ENCODE measurements at places on chromosomes 6 and 20.
A peak's percentile ranks its signal among the peaks of the same experiment; 100 is the strongest.

DNA sequence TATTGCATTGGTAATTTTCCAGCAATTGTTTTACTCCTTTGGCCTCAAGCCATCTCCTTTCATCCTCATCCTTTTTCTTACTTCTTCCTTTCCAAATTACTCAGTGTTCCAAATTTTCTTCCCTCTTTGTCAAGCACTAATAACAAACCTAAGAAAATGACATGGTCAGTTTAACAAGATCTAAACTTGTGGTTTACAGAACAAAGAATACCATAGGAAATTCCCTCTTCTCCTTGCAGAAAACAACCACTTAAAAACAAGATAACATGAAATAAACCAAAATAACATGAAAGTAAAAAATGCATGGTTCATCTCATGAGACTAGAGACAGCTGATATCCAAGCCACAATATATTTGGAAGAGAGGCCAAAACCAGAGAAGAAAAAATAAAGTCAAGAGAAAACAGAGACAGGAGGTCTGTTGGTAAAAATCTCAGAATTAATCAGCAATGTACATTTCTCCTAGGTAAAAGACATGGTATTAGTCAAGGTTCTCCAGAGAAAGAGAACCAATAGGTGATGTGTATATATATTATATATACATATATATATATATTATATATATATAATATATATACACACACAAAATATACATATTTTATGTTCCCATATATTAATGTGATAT is 51.0 kb upstream of the SENP6 start:
- DNase-seq: no peak

- no peak for DNase-seq
Observed at GRCh38 chr6:130575971-130576370, 210.2 kb downstream of the TMEM200A start.

GRCh38 chr20:25222461-25223178 is 25.3 kb upstream of the PYGB start:
- no peak for DNase-seq

GRCh38 chr6:28200020-28200419 is 25.1 kb upstream of the ZSCAN9 start:
- DNase-seq: no peak

GRCh38 chr6:109260701-109261100 is 121.6 kb downstream of the CD164 start:
- DNase-seq: no peak

GRCh38 chr6:144185133-144185836 is 35.0 kb downstream of the STX11 start:
- no peak for DNase-seq

- DNase-seq: peak; percentile 92
Observed at GRCh38 chr20:48850257-48850976, 22.6 kb upstream of the PREX1 start.

- peak; percentile 63 for DNase-seq
Observed at GRCh38 chr6:131382631-131383030, 190.4 kb upstream of the ARG1 start.

GRCh38 chr6:37625591-37626374 is 71.9 kb downstream of the MDGA1 start:
- no peak for DNase-seq

- no peak for DNase-seq
Observed at GRCh38 chr6:151289399-151290007, 49.7 kb downstream of the AKAP12 start.

DNA sequence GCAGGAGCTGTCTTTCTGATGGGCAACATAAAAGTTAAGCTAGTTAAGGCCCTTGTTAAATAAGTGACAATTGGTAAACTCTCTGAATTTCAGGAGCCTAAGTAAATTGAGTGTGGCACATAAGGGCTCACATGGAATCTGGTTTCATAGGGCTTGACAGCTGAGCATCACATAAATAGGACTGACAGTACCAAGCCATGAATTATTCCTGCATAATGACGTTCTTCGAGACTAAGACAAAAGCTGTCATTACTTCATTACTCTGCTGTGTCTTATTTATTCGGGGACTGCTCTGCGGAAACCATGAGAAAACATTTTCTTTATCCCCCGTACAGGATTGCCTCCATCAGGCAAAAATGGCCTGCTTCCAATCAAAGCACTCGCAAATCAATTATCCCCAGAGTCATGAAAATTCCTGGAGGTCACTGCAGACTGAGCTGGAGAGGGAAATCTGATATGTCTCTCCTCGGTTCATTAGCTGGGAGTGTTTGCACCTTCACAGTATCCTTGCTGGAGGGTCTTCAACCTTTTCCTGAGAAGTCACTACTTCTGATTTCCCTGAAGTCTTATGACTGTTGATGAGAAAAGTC is 311.4 kb downstream of the CDH26 start:
- no peak for DNase-seq

GRCh38 chr6:91299544-91300491 is 712.9 kb upstream of the MAP3K7 start:
- DNase-seq: no peak

DNA sequence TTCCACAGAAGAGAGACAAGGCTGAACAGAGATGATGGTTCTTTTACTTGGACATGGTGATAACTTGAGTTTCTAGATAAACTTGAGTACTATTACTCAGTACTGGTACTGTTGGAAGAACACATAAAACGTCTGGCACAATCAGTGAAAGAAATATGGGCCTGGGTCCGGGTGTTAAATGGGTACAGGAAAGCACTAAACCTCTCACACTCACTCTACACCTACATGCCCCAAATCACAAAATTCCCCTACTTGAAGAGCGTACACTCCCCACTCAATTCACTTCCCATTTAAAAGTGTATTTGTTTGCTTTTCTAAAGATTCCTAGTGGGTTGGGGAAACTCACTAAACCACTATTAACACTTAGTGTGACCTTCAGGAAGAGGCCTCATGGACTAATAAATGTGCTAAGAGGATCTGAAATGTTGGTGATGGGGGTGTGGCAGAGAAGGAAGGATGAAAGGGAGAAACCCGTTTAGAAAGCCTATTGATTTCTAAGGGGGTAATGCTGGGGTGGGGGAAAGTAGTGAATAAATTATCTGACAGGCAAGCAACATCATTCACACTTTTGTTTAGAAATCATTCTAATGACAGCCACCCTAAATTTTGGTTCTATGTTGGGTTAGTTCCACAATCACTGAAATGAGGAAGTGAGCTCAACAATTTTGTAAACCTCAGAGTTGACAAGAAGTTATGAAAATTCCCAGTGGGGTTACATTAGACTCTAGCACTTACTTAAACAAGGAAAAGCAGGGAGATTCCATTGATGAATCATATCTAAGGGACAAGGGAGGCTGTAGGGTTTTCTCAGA is 222.6 kb upstream of the MARCKS start:
- DNase-seq: no peak

DNA sequence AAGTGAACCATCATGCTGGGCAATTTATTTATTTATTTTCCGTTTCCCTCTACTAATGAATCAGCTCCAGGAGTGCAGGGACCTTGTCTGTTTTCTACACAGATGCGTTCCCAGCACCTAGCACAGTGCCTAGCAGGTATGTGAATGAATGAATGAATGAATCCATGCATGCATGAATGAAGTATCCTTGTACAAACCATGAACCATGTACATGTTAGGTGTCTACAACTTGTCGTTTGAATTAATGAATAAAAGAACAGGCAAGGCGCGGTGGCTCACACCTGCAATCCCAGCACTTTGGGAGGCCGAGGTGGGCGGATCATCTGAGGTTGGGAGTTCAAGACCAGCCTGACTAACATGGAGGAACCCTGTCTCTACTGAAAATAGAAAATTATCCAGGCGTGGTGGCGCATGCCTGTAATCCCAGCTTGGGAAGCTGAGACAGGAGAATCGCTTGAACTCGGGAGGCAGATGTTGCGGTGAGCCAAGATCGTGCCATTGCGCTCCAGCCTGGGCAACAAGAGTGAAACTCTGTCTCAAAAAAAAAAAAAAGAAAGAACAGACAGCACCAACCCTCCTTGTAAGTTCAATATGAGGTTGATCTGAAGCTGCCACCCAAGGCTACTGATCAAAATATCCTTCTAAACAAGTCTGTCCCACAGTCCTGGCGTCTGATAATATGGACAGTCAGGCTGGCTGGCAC is 27.3 kb upstream of the SLC9A8 start:
- DNase-seq: no peak

DNA sequence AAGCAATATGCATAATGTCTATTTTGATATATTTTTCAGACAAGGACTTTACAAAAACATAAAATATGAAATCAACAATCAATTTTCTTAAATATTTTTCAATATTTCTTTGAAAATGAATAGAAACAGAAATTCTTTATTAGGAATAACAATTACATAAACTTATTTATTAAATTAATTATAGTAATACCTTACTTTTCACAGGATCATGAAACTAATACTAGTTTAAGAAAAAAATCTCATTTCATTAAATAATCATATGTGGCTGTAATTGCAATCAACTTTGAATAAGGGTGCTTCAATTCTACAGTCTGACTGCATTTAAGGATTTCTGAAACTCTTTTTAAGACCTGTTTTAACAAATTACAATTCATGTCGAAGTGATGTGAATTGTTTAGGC is 26.6 kb downstream of the EPHA7 start:
- DNase-seq: no peak

- no peak for DNase-seq
Observed at GRCh38 chr6:130969166-130969565, 93.9 kb downstream of the EPB41L2 start.

DNA sequence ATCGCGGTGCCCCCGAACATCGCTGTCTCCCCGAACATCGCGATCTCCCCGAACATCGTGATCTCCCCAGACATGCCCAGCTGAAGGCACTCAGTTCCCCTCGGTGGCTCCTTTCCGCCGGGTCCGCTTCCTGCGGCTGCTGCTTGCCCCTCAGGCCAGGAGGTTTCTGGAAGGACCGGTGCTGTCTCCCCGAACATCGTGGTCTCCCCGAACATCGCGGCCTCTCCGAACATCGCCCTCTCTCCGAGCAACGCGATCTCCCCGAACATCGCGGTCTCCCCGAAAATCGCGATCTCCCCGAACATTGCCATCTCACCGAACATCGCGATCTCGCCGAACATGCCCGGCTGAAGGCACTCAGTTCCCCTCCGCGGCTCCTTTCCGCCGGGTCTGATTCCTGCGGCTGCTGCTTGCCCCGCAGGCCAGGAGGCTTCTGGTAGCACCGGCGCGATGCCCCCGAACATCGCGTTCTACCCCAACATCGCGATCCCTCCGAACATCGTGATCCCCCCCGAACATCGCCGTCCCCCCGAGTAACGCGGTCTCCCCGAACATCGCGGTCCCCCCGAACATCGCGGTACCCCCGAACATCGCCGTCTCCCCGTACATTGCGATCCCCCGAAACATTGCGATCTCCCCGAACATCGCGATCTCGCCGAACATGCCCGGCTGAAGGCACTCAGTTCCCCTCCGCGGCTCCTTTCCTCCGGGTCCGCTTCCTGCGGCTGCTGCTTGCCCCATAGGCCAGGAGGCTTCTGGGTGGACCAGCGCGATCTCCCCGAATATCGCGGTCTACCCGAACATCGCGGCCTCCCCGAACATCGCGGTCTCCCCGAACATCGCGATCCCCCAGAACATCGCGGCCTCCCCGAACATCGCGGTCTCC is 808 bp downstream of the ULBP1 start:
- no peak for DNase-seq

GRCh38 chr6:128508588-128509296 is 11.7 kb downstream of the PTPRK start:
- DNase-seq: no peak

- DNase-seq: no peak
Observed at GRCh38 chr6:39426073-39426456, 103.6 kb upstream of the KCNK16 start.

DNA sequence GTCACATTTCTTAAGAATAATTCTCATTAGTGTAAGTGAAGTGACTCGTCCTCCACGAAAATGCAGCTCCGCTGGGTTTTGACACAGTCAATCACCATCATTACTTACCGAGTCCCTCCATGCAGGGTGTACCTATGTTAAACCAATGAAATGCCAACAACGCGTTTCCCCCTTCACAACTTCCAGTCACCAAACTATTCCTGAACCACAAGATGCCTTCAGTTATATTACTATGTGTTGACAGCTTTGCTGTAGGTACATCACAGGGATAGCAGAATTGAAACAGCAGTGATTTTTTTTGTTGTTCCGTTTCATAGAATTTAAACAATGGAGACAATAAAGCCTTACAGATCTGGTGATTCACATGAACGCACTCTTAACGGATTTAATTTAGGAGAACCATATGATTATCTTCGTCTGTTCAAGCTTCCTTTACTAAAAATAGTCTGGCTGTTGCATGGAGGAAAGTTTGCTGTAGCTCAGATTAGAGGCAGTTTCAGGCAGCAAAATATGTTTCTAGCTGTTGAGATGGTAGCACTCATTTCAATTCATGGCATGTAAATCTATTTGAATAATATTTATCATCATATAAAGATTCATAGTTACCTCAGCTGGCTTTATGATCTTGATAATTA is 652.8 kb downstream of the PRKN start:
- DNase-seq: no peak

DNA sequence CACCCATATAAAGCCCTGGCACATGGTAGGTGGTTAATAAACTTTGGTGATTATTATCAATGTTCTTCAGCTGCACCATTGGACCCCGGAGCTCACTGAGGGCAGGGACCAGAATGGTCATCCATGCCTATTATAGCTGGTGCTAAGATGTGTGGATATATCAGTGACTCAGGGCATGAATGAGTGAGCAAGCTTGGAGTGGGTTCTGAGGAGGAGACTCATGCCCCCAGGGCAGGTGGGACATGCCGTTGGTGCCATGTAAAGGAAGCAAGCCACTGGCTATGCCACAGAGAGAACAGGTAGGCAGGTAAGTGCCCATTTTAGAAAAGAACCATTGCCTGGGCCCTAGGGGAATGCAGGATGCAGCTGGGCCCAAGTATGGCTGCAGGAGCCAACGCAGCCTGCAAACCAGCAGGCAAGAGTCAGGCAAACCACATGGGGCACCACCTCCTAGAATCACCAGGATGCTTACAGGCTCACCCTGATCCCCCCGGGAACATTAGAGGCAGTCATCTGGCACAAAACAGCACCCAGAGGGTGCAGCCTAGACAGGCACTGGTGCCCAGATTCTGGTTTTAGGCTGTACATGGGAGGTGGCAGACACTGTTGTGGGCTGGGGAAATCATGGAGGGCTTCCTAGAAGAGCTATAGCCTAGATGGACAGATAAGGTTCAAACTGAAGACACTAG is 23.5 kb downstream of the PLAGL2 start:
- no peak for DNase-seq

- DNase-seq: no peak
Observed at GRCh38 chr6:11161031-11161956, 49.8 kb upstream of the ERVFRD-1 start.

- no peak for DNase-seq
Observed at GRCh38 chr20:32446301-32447100, 88.4 kb downstream of the ASXL1 start.

All from NCI-H2081 (cell line).